ENCODE measurements at places on chromosomes 13 and 19.

DNA sequence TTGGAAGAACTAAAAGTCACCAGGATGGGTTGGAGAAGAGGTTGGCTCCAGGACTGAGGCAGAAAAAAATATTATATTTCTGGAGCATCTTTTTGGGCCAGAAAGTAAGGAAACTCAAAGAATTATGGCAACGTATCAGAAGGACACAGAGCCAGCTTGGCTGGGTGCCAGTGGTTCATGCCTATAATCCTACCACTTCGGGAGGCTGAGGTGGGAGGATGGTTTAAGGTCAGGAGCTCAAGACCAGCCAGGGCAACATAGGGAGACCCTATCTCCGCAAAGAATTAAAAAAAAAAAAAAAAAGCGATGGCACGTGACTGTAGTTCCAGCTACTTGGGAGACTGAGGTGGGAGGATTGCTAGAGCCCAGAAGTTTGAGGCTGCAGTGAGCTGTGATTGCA, 108.1 kb downstream of the GADD45B start:
- DNase-seq, result no peak

DNA sequence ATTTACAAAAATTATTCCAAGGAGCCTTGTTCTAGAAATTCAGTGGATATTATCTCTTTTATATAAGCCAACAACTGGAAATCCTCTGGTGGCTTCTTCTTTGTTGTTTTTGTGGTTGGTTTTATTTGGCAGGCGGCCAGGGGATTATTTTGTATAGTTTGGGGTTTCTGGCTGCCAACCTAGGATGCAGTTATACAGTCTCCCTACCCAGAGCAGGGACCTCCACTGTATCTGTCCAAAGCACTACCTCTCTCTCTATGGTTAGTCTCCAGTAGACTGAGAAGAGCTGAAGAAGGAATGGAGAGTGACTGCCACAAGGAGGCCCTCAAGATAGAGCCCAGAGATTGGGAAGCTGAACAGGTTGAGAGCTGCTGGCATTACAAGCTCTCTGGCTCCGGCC, 80.2 kb downstream of the ZAR1L start:
- DNase-seq, result no peak

DNA sequence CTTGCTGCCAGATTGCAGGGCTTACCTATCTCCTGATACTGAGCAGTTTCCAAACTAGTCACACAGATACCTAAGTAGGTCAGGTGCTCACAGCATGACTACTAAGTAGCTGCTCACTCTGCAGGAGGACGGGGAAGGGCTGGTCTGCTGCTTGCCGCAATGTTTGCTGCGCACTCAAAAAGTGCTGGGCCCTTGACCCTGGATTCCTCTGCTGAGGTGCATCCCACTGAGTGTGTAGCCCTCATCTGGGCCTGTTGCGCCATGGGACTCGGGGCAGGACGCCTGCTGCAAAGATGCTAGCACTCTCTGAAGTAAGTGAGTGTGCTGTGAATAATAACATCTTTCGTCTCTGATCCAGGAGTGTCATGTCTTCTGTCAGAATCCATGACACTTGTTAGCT, 59.2 kb upstream of the MEDAG start:
- no peak for DNase-seq

- DNase-seq, result peak; percentile 37
Measured at GRCh38 chr19:45952686-45953505, 20.8 kb downstream of the NOVA2 start.

DNA sequence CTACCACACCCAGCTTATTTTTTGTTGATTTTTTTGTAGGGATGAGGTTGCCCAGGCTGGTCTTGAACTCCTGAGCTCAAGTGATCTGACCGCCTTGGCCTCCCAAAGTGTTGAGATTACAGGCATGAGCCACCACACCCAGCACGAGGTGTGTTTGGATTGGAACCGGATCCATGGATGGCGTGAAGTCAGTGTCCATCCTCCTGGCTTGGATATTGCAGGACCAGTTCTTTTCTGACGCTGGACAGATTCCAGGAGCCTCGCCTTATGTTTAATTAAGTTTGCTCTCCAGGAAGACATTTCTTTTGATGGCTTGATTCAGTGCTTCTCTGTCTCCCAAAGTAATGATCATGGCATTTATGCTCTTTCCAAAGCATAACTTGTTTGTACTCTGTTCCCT, 14.4 kb upstream of the RFXAP start:
- no peak for DNase-seq

DNA sequence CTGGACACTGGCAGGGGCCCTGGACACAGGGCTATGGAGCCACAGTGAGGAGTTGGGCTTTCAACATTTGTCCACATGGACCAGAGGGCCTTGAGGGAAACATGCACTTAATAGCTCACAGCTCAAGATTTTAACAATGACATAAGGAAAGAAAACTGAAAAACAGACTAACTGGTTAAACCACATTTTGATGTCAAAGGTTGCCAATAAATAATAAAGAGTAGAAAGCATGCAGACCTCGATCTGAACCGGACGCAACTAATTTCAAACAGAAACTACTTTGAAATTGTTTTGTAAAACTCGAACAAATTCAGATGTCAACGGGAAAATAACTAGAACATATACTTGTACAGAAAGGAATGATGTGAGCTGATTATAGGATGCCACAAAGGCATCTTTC, 15.5 kb upstream of the ZNF888 start:
- DNase-seq, result no peak

Measured in T-cell (primary cell).